ENCODE measurements at places on chromosomes 1 and 21. TPM values are rescaled to one million over a fixed set of nuclear protein-coding genes. Genes with fewer than 3 reads are reported as not detected.

The MATN1 gene
- 0.11 TPM for polyA plus RNA-seq

The KLHDC7A gene
- polyA plus RNA-seq, result not detected

The PTPN22 gene
- 1.6 TPM for polyA plus RNA-seq

The TSTD1 gene
- polyA plus RNA-seq, result not detected

The KRTAP12-2 gene
- polyA plus RNA-seq, result not detected

The INSRR gene
- polyA plus RNA-seq, result 0.09 TPM

The GSTM2 gene
- 41.2 TPM for polyA plus RNA-seq

The S100A7A gene
- not detected for polyA plus RNA-seq

The KLF17 gene
- polyA plus RNA-seq, result 0.08 TPM

The C8A gene
- not detected for polyA plus RNA-seq

The OR2L3 gene
- not detected for polyA plus RNA-seq

Measured in GM23248 (cell line).